Activated naive CD4-positive, alpha-beta T cell (primary cell): ENCODE measurements at places on chromosomes 3 and 15.

DNA sequence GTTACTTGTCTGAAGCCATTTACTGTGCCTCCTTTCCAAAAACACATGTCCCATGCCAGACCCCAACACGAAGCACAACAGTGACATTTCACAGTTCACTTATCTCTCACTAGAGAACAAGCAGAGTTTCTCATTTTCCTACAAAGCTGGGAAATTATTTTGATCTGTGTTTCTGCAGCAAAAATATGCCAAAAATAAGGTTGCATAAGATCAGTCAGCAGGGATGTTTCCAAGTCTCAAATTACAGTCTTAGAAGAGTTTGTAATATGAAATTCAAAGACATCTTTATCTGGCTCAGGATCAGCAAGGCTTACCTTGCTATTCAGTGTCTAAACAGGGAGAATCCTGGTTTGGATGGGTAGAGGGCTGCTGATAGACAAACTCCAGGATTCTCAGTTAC, 75.5 kb downstream of the GJD2 start:
- no peak for DNase-seq

- DNase-seq, result no peak
Measured at GRCh38 chr3:153246806-153247205, 84.8 kb downstream of the RAP2B start.

DNA sequence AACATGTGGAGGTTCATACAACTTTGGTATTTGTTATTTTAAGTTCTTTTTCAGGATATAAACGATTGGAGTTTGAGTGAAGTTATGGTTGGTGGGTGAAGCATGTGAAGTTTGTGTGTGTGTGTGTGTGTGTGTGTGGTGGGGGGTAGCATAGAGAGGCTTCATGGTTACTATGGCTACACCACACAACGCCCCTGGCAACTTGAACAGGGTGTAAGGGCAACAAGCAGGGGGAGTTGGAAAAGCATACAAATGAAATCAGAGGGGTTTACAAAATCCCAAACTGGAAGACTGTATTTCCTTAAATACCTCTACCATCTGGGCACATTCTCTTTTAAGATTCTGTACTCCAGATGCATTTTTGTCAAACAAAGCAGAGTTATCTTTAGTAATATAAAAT, 207.5 kb downstream of the SV2B start:
- DNase-seq, result no peak

GRCh38 chr3:135755330-135756105, 210.0 kb upstream of the PPP2R3A start:
- DNase-seq, result no peak

- DNase-seq, result no peak
Measured at GRCh38 chr15:77853008-77853328, 220.3 kb upstream of the LINGO1 start.

GRCh38 chr3:159987291-159987711, 1.3 kb upstream of the IL12A start:
- no peak for DNase-seq

GRCh38 chr15:40722934-40723333, 28.0 kb downstream of the RAD51 start:
- DNase-seq, result no peak

DNA sequence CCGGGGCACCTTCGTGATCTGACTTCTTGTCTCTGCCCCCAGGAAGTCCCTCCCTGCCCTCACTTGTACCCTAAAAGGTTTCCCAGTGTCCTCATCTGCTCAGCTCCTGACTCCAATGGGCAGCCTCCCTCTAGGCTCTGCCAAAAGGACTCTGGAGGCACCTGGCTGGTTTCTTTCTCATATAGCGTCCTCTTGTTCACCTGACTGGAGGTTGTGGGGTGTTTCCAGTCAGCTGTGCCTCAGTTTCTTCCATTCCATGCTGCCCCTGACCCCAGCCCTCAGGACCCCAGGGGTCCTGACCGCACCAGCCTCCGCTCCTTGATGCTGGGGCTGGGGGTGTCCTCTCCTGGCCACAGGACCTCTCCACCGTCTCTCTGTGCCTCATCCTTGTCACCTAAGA, 2.5 kb downstream of the PRR23E start:
- no peak for DNase-seq

GRCh38 chr3:183484431-183485075, 56.1 kb upstream of the MCF2L2 start:
- DNase-seq, result no peak

DNA sequence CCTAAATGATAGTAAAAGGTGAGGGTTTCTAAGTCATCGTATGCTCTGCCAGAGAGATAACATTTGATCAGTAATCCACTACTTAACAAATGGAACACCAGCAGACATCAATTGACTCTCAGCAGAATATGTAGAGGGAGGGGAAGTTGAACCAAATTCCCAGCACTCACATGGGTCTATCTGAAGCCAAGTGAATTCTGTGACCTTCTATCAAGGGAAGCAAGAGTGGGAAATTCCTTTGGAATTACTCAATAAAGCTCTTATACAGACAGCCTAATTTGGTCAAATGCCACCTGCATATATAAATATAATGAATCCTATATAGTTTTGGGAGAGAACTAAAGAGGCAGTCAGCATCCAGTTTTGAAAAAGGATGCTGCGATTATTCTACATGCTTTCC, 15.8 kb upstream of the KCNMB2 start:
- DNase-seq, result no peak

DNA sequence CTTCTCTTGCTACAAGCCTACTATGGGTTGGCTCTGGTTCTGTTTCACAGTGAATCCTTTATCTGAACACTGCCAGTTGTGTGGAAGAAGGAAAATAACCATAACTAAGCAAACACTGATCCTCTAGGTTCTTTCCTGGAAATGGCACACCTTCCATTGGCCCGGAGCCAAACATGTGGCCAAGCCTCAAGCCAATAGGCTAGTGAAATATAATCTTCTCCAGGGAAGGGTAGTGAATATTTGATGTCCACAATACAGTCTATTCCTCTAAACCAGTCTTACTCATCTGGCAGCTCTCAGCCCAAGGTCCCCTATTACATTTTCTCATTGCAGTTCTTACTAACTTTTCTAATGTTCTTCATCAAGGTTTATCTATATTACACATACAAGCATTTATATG, 921.3 kb downstream of the TUSC7 start:
- no peak for DNase-seq

GRCh38 chr3:19384868-19385267, 236.6 kb downstream of the KCNH8 start:
- no peak for DNase-seq

DNA sequence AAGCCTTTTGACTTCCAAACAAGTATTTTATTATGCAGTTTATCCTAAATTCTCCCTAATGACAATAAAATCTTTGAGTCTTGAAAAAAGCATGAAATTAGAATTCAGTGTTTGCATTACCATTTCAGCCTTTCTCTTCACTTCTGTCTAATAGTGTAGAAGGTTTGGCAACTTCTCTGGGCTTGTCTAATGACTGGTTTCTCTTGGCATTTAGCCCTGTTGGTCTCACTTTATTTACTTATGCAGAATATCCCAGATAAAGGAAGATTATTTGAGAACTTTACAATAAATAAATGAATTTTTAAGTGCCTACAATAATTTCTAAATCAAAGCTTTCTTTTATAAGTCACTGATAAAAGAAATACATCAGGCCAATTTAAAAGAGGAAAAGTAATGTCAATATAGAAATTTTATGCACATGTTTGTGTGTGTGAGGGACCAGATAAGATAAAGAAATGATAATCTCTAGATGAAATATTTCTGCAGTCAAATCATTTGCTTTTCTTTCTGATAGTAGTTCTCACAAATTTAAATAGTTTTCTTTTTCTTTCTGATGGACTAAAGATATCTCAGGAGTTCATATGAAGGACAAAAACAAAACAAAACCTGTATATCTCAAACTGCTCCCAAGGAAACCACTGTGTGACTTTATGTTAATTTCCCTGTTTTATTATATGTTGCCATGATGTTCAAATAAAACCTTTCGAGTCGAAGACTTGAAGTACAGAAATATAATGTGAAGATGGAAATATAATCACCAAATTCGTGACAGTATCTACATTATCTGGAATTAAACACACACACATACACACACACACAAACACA, 533.1 kb upstream of the CBLB start:
- DNase-seq, result no peak

DNA sequence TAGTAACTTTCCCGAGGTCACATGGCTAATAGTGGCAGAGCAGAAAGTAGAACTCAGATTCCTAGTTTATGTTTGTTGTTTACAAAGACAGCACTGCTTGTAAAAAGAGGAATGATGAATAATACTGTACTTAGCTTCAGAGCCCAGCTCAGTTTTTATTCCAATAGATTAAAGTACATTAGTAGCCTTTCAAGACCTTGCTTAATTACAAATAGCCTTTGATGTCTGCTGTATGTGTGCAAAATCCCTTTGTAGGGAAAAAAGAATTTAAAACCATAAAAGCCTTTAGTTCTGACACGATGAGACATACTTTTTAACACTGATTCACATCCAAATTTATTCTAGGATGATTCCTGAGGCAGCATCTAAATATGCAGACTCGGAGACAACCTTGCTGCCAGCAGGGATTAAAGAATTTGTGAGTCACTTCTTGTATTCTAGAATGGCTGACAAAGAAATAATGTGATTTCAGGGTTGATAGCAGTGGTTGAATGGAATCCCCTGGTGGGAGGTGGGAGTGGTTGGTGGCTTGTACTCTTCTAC, 324.2 kb upstream of the TGFBR2 start:
- no peak for DNase-seq

DNA sequence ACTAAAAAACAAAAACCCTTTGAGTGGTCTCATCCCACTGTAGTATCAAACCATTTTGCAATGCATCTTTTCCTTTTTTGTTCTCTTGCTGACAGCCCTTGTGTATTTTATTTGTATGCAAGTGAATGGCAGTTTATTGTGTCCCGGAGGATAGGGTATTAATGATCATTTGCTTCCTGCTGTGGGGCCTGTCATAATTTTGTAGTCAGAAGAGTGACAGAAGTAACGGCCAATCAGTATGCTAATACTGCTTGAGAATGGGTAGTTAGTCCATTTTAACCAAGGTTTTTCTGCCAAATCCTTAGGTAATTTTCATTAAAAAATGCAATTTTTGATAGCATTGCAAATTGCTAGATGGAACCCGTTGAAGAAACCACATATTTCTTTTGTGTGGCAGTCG, 75.5 kb upstream of the PLSCR5 start:
- no peak for DNase-seq

- no peak for DNase-seq
Measured at GRCh38 chr3:137542049-137542448, 222.1 kb upstream of the SOX14 start.

- no peak for DNase-seq
Measured at GRCh38 chr15:72760590-72761260, 22.8 kb downstream of the ADPGK start.

- no peak for DNase-seq
Measured at GRCh38 chr3:185942396-185942795, 4.6 kb upstream of the TRA2B start.

- no peak for DNase-seq
Measured at GRCh38 chr3:170270282-170270881, 48.2 kb downstream of the PRKCI start.

GRCh38 chr3:190089711-190090110, 31.0 kb downstream of the P3H2 start:
- no peak for DNase-seq
